ENCODE measurements at places on chromosomes 7 and 10. TPM values are rescaled to one million over a fixed set of nuclear protein-coding genes. Genes with fewer than 3 reads are reported as not detected.
A peak's percentile ranks its signal among the peaks of the same experiment; 100 is the strongest.

RADIL gene
- 3.0 TPM for total RNA-seq

XRCC2 gene
- total RNA-seq, result 3.5 TPM

DNA sequence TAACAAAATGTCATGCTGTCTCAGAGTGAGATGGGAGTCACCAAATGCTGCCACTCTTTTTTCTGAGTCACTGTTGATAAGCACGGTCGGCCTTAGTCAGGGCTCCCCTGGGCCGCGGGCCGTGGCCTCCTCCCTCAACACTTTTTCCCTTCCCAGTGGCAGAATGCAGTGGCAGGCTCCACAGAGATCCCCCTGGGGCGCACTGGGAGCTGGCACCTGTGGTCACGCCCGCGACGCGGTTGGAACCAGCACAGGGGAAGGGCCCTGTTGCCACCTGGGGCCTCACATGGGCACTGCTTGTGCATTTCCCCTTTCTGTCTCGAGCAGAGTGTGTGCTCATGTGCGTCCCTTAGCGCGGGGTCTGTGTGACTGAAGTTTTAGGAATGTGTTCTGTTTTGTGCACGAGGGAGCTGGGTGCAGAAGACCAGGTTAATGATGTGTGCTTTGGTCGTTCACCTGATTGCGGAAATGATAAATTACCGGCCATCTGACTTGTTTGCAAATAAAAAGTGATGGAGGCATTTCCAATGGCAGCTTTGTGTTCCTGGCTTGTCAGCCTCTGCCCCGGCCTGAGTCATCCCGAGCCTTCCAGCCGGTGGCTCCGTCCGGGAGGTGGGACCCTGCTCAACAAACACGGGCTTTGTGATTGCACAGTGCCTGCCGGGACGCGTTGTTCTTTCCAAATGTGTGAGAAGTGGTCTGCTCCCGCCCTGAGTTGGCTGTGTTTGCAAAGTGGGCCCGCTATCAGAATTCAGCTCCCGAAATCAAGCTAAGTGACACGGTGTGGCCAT lies 100.7 kb downstream of the NKX6-2 start:
- H3K27me3 ChIP-seq, result no peaks in the 10 kb centered on the region
- no peaks in the 10 kb centered on the region for H3K4me1 ChIP-seq

DNA sequence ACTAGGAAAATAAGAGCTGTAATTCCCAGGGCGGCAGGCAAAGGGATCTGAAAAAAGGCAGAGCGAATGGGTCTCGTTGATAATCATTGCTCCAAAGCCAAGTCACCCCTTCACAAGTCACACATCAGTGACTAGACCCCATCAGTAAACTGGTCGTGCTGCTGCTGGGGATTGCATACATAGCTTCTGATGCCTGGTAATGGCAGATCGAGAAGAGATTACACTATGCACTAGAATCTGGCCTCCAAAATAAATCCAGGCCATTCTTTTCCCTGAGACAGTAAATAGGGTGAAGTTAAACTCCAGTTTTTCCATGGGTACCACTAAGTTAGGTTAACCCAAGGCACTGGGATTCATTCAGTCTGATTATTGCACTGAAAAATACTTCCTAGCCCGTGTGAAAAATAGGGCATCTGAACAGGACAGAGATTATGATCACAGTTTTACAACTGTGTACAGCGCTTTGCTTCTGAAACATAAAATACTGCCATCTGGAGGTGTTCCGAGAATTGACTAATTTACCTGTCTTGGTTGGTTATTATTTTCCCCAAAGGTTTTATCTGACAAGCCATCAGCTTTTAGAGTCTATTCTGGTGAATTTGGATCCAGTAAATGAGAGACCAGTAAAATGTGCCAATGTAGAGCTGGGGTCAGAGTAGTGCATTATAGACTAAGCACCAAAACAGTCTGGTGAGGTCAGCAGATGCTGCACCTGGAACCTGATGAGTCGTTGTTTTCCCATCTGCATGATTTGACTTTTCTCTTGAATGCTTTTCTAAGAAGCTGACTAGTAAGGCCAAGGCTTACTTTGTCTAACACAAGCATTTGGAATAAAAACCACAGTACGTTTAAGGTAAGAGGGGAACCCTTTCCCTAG lies 82.9 kb upstream of the AFAP1L2 start:
- no peak overlapping the region for H3K27ac ChIP-seq
- H3K4me1 ChIP-seq, result peaks cover 19% of the 10 kb centered on the region
- no peak overlapping the region for H3K4me3 ChIP-seq
- no peaks in the 10 kb centered on the region for H3K27me3 ChIP-seq
- DNase-seq, result no peak

GRCh38 chr7:101890749-101891523 lies 73.5 kb downstream of the CUX1 start:
- no peaks in the 10 kb centered on the region for H3K36me3 ChIP-seq
- H3K4me3 ChIP-seq, result no peak overlapping the region
- H3K27me3 ChIP-seq, result no peaks in the 10 kb centered on the region

GRCh38 chr10:104146882-104147281 lies 24.9 kb downstream of the SFR1 start:
- DNase-seq, result peak; percentile 26
- H3K4me1 ChIP-seq, result no peaks in the 10 kb centered on the region
- no peaks in the 10 kb centered on the region for H3K36me3 ChIP-seq
- no peak overlapping the region for H3K4me3 ChIP-seq

GRCh38 chr10:335151-335800 lies 200.0 kb downstream of the ZMYND11 start:
- H3K36me3 ChIP-seq, result peaks cover 28% of the 10 kb centered on the region
- no peak overlapping the region for H3K27ac ChIP-seq
- H3K4me3 ChIP-seq, result no peak overlapping the region
- H3K4me1 ChIP-seq, result peaks cover 4% of the 10 kb centered on the region

- H3K4me3 ChIP-seq, result no peak overlapping the region
- H3K27ac ChIP-seq, result no peak overlapping the region
- DNase-seq, result no peak
These were observed 148.3 kb upstream of the PRPS1L1 start for GRCh38 chr7:18175801-18176450.

Data from muscle of leg (tissue), 16 donors.